ENCODE measurements at places on chromosomes 5 and 9.

GRCh38 chr9:133163504-133164172, at the start of gene GBGT1:
GBGT1 (minus strand) TSS chr9:133163914; CDS start chr9:133162412, 1,502 bp downstream.
- peak within 1 kb of the TSS; percentile 83 for H3K4me3 ChIP-seq
- H3K27me3 ChIP-seq: no peaks in the 10 kb centered on the region
- no peaks in the 10 kb centered on the region for H3K4me1 ChIP-seq
- DNase-seq: peak; percentile 84

DNA sequence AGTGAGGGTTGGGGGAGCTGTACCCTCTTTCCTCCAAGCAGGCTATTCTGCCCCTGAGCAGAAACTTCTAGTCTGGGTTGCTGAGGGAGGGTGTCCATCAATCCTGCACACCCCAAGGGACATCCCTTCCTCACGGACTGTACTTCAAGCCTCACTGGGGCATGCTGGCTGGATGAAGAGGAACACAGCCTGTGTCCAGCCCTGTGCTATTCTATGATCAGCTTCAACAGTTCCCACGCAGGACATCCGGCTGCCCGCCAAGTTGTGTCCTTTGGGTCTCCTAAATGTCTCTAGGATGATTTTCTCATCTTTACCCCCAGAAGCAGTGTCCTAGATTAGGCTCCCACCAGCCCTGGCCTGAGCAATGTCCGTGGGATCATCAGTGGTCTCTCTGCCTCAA, 68.1 kb downstream of the CRB2 start:
- DNase-seq: no peak
- no peaks in the 10 kb centered on the region for H3K27me3 ChIP-seq
- H3K4me1 ChIP-seq: peaks cover 2% of the 10 kb centered on the region

- no peak overlapping the region for H3K27ac ChIP-seq
- H3K27me3 ChIP-seq: no peaks in the 10 kb centered on the region
- peaks cover 7% of the 10 kb centered on the region for H3K36me3 ChIP-seq
- H3K4me3 ChIP-seq: no peak overlapping the region
Measured at GRCh38 chr5:168417731-168418429, 68.4 kb upstream of the RARS1 start.

GRCh38 chr5:92519811-92520632, 1061.0 kb downstream of the NR2F1-AS1 start:
- H3K27ac ChIP-seq: no peak overlapping the region
- DNase-seq: no peak
- no peaks in the 10 kb centered on the region for H3K27me3 ChIP-seq

DNA sequence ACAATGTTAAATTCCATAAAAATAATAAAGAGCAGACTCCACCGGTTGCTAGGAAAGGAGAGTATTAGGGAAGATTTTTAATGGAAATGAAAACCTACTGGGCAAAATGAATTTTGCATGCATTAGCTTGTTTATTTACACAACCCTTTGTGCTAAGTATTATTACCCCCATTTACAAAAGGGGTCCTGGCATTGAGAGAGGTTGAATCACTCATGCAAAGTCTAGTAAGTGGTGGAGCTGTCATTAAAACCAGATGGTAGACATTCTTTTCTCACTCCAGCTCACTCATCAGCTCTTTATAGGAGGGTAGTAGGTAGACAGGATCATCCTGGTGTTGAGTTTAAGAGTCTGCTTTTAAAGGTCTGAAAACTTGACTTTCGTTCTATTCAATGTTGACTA, 395.1 kb downstream of the PLK2 start:
- H3K27ac ChIP-seq: no peak overlapping the region
- peaks cover 1% of the 10 kb centered on the region for H3K36me3 ChIP-seq
- H3K4me1 ChIP-seq: no peaks in the 10 kb centered on the region

DNA sequence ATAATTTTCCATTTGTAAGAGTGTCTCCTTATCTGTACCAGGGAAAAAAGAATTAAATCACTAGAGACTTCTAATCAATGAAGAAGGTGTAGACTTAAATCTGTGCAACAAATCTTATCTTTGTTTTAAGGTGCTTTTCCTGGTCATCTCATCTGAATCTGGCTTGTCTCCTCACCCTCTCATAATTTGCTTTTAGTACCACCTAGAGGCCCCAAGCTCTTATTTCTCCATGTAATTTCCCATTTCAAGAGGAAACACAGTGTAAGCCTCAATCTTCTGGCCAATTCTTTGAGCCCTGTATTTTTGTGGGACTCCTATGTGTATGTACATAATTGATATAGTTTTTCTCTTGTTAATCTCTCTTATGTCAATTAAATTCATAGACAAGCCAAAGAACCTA, 1975.3 kb upstream of the CDH6 start:
- no peaks in the 10 kb centered on the region for H3K4me1 ChIP-seq
- no peak for DNase-seq
- H3K27ac ChIP-seq: no peak overlapping the region
- no peaks in the 10 kb centered on the region for H3K36me3 ChIP-seq

DNA sequence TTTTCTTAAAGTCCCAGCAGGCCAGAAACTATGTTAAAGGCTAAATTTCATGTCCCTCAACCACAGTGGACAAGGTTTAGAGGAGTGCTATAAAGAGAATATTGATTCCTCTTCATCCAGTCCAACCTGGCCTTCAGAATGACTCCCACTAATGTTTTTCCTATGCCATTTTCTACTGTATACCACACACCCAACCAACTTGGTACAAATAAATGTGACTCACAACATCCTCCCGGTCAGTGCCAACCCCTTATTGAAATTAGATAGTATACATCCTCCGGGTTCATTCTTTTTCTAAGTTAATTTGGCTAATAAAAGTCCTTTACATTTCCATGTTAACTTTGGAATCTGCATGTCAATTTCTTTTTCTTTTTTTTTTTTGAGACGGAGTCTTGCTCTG, 215.1 kb downstream of the TSSK1B start:
- no peak overlapping the region for H3K27ac ChIP-seq
- H3K27me3 ChIP-seq: no peaks in the 10 kb centered on the region
- no peak for DNase-seq
- H3K4me1 ChIP-seq: peaks cover 27% of the 10 kb centered on the region
- peaks cover 7% of the 10 kb centered on the region for H3K36me3 ChIP-seq
- H3K4me3 ChIP-seq: peak overlapping the region; percentile 42

DNA sequence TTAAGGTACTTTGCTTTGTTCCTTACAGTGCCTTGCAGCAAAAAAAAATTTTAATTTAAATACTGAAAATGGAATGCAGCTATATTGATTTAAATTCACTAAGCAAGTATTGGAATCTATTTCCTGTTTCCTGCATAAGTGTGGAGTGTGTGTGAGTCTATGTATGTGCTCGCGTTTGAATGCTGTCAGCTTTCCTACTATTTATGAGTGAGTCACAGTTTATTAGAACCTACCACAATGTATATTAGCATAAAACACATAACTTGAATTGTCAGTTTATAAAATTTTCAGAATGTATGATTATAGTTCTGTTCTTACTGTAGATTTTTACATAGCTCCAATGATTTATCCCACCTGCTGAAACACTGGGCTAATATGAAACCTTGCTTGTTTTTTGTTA, 302.1 kb downstream of the NR2F1-AS1 start:
- H3K4me1 ChIP-seq: 0 out of 2 replicates have a peak, but pooled peaks cover 2% of the 10 kb centered on the region
- H3K27me3 ChIP-seq: no peaks in the 10 kb centered on the region
- no peak overlapping the region for H3K4me3 ChIP-seq
- H3K27ac ChIP-seq: no peak overlapping the region

DNA sequence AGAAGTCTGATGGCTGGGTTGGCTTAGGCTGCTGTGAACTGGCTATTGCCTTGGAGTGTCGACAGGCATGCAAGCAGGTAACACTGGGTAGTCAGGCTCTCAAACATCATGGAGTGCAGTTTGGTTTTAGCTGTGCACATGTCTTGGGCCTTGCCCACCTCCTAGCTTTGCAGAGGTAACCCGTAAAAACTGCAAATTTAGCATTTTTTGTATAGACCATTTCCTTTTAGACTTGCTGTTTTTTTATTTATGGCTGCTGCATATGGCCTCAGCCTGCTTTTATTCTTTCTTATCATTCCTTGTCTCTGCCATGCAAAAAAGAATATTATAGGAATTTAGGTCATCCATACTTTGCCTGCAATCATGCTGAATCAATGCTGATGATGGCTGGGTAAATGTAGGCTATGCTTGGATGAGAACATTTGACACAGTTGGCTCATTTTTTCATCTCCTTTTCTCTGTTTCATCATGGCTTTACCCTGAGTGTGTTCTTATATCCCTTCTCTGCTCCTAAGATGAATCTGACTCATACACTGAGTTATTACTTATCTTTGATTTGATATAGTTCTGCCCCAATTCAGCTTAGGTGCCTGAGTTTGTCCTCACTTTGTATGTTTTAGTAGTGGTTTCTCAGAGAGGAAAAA, 27.2 kb downstream of the RECK start:
- no peak for DNase-seq
- H3K4me1 ChIP-seq: no peaks in the 10 kb centered on the region
- no peak overlapping the region for H3K27ac ChIP-seq
- H3K27me3 ChIP-seq: no peaks in the 10 kb centered on the region
- H3K36me3 ChIP-seq: peaks cover 36% of the 10 kb centered on the region
- H3K4me3 ChIP-seq: no peak overlapping the region

- H3K27ac ChIP-seq: no peak overlapping the region
- no peak for DNase-seq
Measured at GRCh38 chr5:40485021-40485998, 194.4 kb upstream of the PTGER4 start.

- DNase-seq: no peak
- no peaks in the 10 kb centered on the region for H3K36me3 ChIP-seq
- no peak overlapping the region for H3K4me3 ChIP-seq
- H3K27ac ChIP-seq: no peak overlapping the region
Measured at GRCh38 chr5:95743232-95743631, 12.1 kb downstream of the RHOBTB3 start.

DNA sequence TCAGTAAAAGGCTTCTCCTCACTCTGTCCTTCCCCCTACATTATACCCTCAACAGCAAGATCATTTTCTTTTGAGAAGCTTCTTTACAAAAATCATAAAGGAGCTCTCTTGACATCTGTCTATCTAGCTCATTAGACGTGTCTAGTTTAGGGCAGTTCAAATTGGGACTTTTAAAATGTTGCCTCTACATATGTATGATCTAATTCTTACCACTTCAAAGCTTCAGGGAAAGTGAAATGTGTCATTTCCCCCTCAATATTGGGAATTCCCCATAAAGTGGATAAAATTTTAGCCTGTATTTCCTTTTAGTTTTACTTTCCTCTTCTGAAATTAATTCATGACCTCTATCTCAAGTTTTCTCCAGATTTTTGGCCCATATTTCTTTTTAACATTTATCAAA, 323.7 kb downstream of the ARRDC3 start:
- peaks cover 3% of the 10 kb centered on the region for H3K4me1 ChIP-seq
- no peaks in the 10 kb centered on the region for H3K27me3 ChIP-seq
- H3K27ac ChIP-seq: no peak overlapping the region
- H3K4me3 ChIP-seq: no peak overlapping the region

DNA sequence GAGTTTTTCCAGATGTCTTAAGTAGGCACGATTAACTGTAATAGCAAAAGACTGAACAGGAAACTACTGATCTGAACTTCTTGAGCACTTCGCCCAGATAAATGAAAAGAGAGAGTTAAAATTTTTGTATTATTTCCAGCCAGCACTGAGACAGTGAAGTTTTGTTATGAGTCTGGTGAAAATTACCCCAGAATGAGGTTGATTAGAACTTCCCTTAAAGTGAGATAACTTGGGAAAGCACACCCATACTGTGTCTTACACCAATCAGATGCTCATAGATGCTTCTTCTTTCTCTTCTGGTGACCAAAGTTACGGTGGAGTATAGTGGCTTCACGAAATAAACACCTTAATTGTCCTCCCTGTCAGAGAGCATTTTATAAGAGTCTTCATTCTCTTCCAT, 131.8 kb upstream of the SLC12A2 start:
- no peak overlapping the region for H3K4me3 ChIP-seq
- H3K27me3 ChIP-seq: no peaks in the 10 kb centered on the region
- no peak for DNase-seq
- no peaks in the 10 kb centered on the region for H3K4me1 ChIP-seq
- H3K27ac ChIP-seq: no peak overlapping the region
- H3K36me3 ChIP-seq: no peaks in the 10 kb centered on the region

GRCh38 chr9:8725635-8726034, 926.1 kb upstream of the DMAC1 start:
- H3K27me3 ChIP-seq: no peaks in the 10 kb centered on the region
- peaks cover under 1% of the 10 kb centered on the region for H3K4me1 ChIP-seq
- H3K27ac ChIP-seq: no peak overlapping the region
- no peak for DNase-seq

- peaks cover 28% of the 10 kb centered on the region for H3K36me3 ChIP-seq
- no peaks in the 10 kb centered on the region for H3K27me3 ChIP-seq
- H3K27ac ChIP-seq: no peak overlapping the region
- DNase-seq: no peak
Measured at GRCh38 chr5:466661-467310, 23.8 kb downstream of the EXOC3 start.

- H3K36me3 ChIP-seq: no peaks in the 10 kb centered on the region
- DNase-seq: no peak
- no peaks in the 10 kb centered on the region for H3K27me3 ChIP-seq
- H3K4me1 ChIP-seq: peaks cover 3% of the 10 kb centered on the region
- no peak overlapping the region for H3K4me3 ChIP-seq
Measured at GRCh38 chr5:178107756-178108310, 5.5 kb upstream of the N4BP3 start.

- no peaks in the 10 kb centered on the region for H3K36me3 ChIP-seq
- no peaks in the 10 kb centered on the region for H3K4me1 ChIP-seq
- no peaks in the 10 kb centered on the region for H3K27me3 ChIP-seq
- no peak for DNase-seq
- H3K4me3 ChIP-seq: no peak overlapping the region
Measured at GRCh38 chr9:130179331-130179907, 7.2 kb downstream of the NCS1 start.

- no peak overlapping the region for H3K4me3 ChIP-seq
- DNase-seq: no peak
- H3K4me1 ChIP-seq: no peaks in the 10 kb centered on the region
- no peak overlapping the region for H3K27ac ChIP-seq
- H3K36me3 ChIP-seq: no peaks in the 10 kb centered on the region
Measured at GRCh38 chr9:134793288-134794188, 87.1 kb upstream of the FCN2 start.

- peaks cover 58% of the 10 kb centered on the region for H3K27me3 ChIP-seq
- no peak overlapping the region for H3K27ac ChIP-seq
- H3K4me3 ChIP-seq: peak overlapping the region; percentile 9
- DNase-seq: no peak
Measured at GRCh38 chr9:34591917-34592866, 2.7 kb upstream of the CNTFR start.

DNA sequence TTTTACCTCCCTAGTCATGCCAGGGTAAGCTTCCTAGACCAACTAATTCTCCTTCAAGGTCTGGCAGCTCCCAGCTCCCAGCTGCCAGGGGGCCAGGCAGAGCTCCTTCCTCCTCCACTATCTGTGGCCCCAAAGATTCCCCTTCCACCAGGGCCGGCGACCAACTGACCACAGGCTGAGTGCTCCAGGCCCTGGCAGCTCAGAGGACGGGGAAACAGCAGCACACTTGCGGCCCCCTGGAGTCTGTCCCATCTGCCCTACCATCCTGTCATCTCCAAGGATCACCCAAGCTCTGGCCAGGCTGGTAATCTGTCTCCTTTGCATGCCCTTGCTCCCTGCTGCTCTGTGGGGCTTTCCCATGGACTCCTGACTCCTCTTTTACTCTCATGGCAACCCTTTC, 31.2 kb upstream of the BASP1 start:
- H3K36me3 ChIP-seq: peaks cover 26% of the 10 kb centered on the region
- peaks cover 1% of the 10 kb centered on the region for H3K4me1 ChIP-seq
- no peak overlapping the region for H3K4me3 ChIP-seq
- no peak overlapping the region for H3K27ac ChIP-seq
- no peak for DNase-seq

- H3K27ac ChIP-seq: no peak overlapping the region
- no peak overlapping the region for H3K4me3 ChIP-seq
- H3K4me1 ChIP-seq: no peaks in the 10 kb centered on the region
- DNase-seq: no peak
- H3K27me3 ChIP-seq: no peaks in the 10 kb centered on the region
Measured at GRCh38 chr5:126403876-126404275, 19.3 kb upstream of the GRAMD2B start.

Measured in H9 (cell line).